Spleen (tissue), 13 donors: ENCODE measurements at places on chromosomes 7 and 10. TPM values are rescaled to one million over a fixed set of nuclear protein-coding genes. Genes with fewer than 3 reads are reported as not detected.

The VAX1 gene
- not detected for total RNA-seq

GRCh38 chr10:122232769-122233168 is 38.3 kb upstream of the BTBD16 start:
- DNase-seq = no peak

DNA sequence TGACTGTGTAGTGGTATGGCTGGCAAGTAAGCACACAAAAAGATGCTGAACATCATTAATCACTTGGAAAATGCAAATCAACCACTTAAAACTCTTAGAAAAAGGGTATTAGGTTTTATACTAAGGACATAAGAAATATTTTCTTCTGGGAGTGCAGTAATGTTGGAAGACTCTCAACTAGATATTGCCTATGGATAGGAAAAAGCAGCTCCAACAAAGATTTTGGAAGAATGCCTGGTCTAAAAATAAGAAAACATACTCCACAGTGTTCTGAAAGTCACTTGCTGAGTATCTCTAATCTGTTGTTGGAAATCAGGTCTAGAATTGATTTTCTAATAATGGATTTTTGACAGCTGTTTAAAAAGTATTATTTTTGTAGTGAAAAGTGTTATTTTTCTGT is 50.8 kb upstream of the PHYHIPL start:
- DNase-seq = no peak

DNA sequence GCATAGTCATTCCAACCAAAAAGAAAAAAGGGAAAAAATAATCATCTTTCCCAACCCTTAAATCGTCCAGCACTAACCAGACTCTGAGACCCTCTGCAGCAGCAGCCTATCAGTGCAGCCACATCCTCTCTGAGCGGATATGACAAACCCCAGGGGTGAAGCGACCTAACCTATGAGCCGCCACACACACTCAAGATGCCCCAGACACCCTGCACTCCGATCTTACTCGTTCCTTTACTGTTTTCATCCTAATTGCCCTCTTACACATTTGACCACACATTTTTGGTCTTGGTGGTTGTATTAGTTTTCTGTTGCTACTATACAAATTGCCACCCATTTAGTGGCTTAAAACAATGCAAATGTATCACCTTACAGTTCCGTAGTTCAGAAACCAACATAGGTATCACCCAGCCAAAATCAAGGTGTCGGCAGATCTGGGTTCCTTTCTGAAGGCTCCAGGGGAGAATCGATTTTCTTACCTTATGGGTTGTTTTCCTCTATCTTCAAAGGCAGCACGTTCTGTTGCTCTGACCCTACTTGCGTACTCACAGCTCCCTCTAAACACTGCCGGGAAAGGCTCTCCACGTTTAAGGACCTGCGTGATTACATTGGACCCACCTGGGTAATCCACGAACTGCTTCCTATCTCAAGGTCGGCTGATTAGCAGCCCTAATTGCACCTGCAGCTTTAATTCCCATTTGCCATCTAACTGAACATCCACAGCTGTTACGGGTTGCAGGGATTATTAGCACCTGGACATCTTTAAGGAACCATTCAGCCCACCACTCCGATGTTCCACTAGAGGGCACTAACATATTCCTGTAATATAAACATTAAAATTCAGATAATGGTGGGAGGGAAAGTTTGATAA is 37.3 kb upstream of the PRSS1 start:
- no peak for DNase-seq

The SPDYE11 gene
- total RNA-seq = not detected

GRCh38 chr10:7971949-7972348 is 82.5 kb upstream of the GATA3 start:
- DNase-seq = no peak

DNA sequence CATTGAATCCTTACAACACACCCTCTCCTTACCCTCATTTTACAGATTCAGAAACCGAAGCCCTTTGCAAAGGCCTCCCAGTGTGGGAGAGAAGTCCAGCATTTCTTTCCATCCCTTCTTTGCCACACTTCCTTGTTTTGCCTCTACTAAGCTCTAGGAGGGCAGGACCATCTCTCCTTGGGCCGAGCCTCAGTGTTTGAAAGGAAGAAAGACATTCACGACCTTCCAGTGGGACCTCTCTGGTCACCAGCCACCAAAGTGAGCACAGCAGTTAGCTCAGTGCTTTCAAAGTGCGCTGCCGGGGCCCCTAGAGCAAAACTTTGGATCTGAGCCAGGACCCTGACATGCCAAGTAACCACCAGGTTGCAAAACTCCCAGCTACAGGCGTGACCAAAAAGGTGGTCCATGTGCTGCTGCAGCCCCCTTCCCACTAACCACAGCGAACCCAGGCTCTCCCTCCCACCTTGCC is 12.4 kb downstream of the CTBP2 start:
- DNase-seq = no peak

DNA sequence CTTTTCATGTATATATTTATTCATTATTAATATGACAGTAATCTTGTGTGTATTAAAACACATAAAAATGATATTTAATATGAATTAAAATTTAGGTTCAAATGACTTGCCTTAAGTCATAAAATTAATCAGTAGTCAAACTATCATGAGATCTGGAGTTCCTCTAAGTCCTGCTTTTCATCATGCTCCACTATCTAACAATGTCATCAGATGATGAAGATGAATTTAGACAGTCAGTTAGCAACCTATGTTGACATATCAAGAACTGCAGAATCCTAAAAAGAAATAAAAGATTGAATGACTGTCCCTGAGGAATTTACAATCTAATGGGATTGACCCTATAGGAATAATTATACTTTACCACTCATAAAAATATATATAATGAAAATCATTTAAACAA is 7.1 kb downstream of the CABCOCO1 start:
- no peak for DNase-seq

The ZP3 gene
- 2.5 TPM for total RNA-seq

DNA sequence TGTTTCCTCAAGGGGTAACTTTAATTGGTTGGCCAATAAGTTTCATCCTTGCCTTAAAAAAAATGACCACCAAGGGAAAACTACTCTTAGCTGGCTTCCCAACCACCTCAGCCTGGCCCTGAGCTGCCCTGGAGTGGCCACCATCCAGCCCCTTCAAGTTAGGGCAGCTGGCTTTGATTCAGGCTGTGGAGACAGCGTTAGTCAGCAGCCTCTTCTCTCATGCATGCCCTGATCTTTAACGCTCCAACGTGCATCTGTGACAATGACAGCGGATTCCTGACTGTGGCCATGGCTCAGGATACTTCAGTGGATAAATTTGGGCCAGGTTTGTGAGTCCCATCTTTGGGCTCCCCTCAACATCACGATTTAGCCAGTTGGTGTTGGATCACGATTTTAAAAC is 111.6 kb downstream of the RBM20 start:
- DNase-seq = no peak

The PLXDC2 gene
- total RNA-seq = 26.0 TPM

DNA sequence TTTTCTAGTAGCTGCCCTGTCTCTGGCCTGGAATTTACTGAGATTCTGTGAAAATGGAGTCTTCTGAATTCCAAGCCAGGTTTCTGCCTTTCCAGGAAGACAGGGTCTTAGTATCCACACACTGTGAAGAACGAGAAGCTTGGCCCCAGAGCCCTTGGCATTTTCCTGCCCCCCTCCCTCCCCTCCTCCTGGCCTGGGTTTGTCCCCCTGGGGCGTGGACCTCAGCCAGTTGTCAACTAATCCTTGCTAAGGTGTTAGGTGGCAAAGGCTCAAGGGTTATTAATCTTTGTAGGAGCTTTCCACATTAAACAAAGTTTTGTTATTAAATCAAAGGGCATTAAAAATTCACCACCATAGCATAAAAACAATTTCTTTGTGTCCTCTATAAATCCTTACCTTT is 329.5 kb downstream of the RNLS start:
- DNase-seq = no peak

DNA sequence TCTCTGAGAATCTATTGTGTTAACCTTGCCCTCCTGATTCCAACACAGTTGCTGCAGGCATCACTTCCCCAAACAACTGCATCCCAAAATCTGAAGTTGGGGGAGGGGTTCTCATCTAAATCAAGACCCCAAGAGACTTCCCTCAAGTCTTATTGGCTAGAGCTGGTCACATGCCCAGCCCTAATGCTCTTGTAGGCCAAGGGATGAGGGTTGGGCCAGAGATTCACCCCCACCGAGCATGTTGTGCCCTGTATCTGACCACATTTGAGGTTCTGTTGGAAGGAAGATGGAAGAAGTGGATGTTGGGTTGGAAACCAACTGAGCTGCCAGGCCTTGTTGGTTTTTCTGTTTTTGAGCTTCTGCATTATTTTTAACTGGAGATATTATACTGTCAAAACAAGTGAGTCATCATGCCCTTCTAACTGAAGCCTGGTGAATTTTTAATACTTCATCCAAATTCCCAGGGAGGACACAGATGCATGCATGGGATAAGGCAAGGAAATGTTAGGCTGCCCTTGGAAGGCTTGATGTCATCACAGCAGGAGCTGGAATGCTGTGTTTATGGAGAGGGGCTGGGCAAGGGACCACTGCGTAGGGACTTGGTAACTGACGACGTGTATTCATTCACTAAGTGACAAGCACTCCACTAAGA is 68.6 kb upstream of the CACUL1 start:
- DNase-seq = peak; percentile 17

DNA sequence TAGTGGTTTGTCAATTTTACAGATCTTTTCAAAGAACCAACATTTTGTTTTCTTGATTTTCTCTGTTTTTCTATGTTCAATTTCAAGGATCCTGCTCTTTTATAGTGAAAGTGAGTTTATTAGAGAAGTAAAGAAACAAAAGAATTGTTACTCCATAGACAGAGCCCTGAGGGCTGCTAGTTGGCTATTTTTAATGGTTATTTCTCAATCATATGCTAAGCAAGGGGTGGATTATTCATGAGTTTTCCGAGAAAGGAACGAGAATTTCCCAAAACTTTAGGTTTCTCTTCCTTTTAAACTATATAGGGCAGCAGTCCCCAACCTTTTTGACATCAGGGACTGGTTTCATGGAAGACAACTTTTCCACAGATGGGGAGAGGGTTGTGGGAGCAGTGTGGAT is 165.0 kb downstream of the CCSER2 start:
- no peak for DNase-seq

GRCh38 chr10:7423521-7423920 is 12.7 kb upstream of the SFMBT2 start:
- DNase-seq = no peak

The WIPF3 gene
- 0.70 TPM for total RNA-seq

GRCh38 chr7:158828133-158829020 is 932 bp downstream of the ESYT2 start:
- DNase-seq = peak; percentile 95

GRCh38 chr10:118800920-118801319 is 46.1 kb upstream of the CACUL1 start:
- DNase-seq = peak; percentile 51

DNA sequence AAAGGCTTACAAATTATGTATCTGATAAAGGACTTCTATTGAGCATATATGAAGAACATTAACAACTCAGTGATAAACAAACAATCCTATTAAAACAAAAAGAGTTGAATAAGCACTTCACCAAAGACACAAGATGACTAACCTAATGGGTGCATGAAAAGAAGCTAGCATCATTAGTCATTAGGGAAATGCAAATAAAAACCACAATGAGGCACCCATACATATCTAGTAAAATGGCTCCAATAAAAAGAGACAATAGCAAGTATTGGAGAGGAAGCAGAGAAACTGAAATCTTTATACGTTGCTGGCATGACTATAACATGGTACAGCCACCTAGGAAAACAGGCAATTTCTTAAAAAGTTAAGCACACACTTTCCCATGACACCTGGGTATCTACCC is 77.6 kb upstream of the ZMIZ1 start:
- no peak for DNase-seq

The PHKG1 gene
- 3.4 TPM for total RNA-seq

The GPR26 gene
- not detected for total RNA-seq
